ENCODE measurements at places on chromosomes 7 and 10.
A peak's percentile ranks its signal among the peaks of the same experiment; 100 is the strongest.

DNA sequence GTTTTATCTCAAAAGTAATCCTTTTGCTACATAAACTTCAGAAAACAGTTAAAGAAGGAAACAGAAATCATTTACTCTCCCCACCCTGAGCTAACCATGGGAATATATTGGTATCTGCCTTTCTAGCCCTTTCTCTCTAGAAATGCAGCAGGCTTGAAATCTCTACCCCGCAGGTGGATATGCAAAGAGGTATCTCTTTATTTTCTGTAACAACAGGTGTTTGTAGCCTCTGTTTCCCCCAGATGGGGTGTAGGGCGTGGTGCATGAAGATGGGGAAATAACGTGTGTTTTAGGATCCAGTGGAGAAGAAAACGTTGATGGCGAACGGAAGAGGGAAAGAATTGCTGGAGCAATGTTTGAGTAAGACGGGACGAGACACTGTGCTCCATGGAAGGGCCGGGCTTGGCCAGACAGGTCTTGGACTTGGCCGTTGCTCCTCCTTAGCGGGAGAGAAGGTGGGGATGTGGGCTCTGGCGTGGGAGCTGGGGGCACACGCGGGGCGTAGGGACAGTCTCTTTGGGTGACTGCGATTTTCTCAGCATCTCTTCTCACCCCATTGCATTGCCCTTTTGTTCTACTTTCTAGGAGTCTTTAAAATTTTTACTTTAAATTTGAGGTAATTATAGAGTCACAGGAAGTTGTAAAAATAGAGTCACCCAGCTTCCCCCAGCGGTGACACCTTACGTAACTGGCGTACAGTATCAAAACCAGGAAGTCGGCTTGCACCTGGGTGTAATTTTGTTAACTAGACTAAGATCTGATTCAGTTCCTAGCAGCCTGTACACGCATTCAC lies 82.9 kb downstream of the ELFN1 start:
- DNase-seq, result no peak

DNA sequence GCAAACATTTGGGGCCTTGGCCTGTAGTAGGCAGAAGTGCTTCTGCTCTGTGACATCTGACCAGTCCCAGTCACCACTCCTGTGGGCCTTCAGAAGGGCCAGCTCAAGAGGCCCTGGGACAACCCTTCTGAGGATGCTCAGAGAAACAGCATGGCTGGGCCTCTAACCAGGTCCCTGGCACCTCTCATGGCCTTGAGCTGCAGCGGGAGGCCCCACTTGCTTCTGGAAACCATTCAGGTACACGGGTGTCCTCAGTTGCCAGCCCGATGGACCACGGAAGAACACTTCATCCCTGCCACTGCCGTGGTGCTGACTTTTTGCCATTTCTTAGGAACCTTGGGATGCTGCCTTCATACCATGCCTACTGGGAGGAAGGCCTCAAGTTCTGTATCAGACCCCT lies 57.6 kb downstream of the HSPA12A start:
- DNase-seq, result no peak

DNA sequence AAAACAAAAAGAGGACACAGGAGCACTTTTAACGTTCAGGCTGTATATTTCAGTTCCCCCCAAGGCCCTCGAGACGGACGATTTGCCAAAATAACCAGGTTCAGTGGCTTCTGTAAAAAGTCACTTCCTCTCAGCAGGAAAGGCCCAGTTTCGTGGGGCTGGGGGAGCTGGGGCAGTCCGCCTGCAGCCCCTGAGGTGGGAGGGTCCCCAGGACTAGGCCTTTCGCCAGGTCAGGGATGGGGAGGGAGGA lies 28.8 kb downstream of the WDR86 start:
- DNase-seq, result no peak

DNA sequence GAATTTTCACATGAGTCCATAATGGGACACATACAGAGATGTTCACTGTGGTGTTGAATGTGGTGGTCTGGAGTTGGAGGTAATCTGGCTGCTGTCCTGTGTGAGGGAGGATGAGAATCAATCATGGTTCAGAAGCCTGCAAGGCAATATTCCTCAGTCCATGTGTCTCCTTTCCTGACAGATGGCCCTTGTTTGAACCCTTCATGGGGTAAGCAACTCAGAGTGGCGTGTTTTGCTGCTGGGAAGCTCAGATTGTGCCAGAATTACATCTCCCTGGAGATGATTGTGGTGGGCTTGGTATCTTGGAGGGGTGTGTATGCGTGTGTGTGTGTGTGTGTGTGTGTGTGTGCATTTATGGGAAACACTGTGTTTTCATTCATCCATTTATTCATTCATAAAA lies 44.5 kb upstream of the COMTD1 start:
- no peak for DNase-seq

DNA sequence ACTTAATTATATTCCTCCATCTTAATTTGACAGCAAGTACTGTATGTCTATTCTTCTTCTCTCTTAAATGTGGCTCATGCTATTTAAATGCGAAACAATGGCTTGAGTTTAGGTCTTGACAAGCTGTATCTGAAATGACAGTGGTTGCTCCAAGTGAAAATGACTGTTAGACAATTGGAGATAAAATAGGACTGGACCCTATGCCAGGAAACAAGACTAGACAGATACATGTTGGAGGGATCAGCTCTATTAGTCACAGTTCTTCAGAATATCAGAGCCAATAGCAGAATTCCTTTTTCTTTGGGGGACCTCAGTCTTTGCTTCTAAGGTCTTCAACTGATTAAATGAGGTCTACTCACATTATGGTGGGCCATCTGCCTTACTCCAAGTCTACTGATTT lies 25.8 kb downstream of the KIAA1217 start:
- no peak for DNase-seq

GRCh38 chr10:93495654-93496321 lies 624 bp upstream of the CEP55 start:
- no peak for DNase-seq

DNA sequence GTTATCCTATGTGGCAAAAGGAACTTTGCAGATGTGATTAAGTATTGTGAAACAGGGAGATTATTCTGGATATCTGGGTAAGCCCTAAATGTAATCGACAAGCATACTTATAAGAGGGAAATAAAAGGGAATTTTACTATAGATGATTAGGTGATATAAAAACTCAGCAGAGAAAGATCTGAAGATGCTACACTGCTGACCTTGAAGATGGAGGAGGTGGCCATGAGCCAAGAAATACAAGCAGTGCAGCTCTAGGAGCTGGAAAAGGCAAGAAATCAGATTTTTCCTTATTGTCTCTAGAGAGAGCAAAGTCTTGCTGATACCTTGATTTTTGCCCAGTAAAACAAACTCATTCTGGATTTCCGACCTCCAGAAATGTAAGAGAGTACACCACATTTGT lies 67.7 kb downstream of the BRAF start:
- no peak for DNase-seq

DNA sequence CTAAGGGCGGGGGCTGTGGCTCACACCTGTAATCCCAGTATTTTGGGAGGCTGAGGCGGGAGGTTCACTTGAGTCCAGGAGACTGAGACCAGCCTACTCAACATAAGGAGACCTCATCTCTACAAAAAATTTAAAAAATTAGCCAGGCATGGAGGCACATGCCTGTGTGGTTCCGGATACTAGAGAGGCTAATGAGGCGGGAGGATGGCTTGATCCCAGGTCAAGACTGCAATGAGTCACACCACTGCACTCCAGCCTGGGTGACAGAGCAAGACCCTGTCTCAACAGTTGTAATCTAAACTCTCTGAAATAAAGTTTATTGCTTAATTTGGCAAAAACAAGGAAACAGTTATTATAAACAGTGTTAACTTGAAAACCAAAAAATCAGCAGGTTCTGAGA lies 123.3 kb downstream of the USP6NL start:
- no peak for DNase-seq

DNA sequence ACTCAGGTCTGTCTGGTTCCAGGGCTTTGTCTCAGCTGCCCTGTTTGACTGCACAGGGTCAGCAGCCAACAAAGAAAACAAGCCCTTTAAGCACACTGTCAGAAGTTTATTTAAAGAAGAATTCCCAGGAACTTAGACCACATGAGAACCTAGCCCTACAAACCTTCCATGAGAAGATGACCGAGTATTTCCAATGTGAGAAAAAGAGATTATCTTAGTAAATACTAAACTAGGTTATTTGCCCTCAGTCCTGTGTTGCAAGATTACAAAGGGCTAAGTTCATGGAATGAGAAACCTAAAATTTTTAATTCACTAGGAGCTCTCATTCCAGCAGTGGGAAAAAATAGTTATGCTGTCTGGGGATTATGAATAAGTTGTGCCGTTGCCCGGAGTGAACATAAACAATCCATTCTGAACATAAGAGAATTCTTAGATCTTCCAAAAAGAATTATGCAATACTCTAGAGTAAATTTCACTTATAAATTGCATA lies 46.7 kb downstream of the NOC3L start:
- DNase-seq, result no peak

DNA sequence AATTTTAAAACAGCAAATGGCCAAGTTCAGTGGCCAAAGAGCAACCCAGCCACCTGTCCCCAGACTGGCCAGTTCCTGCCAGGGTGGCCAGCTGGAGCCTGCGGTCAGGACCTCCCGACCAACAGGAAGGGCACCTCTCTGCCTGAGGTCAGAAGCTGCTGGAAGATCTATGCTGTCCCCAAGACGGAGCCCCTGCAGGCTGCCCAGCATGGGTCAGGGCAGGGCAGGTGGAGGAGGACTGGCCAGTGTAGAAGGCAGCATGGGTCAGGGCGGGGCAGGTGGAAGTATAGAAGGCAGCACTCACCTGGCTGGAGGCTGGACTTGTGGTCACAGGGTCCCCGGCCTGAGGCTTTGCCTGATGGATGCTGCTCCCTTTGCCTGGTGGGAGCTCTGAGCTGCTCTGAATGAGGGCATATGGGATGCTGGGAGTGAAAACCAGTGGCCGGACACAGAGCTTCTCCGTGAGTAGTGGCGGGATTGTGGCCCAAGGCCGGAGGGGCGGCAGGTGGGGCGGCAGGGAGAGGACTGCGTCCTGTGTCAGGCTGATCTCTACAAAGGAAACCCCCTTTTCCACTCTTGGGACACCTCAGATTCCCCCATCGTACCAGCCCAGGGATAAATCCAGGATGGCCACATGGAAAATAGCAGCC lies 229.2 kb downstream of the TCERG1L start:
- DNase-seq, result no peak

GRCh38 chr10:126073606-126074005 lies 177.2 kb downstream of the FANK1 start:
- no peak for DNase-seq

GRCh38 chr7:67302113-67303039 lies 305.7 kb downstream of the TYW1 start:
- peak; percentile 94 for DNase-seq

- DNase-seq, result no peak
Measured at GRCh38 chr10:60430017-60430416, 40.3 kb upstream of the ANK3 start.

DNA sequence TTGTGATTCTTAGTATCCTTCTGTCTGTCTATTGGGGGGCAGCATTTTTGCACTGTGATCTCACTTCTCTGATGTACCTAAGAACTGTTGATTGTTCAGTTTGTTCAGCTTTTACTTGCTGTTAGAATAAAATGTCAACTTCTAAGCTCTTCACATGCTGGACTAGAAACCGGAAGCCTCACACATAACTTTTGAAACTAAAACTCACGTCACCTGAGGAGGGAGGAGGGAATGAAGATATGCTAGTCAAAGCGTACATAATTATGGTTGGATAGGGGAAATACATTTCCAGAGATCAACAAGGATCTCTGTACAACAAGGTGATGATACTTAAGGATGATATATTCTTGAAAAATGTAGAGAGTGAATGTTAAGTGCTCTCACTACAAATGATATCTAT lies 609.7 kb downstream of the INHBA start:
- no peak for DNase-seq

- DNase-seq, result no peak
Measured at GRCh38 chr7:143243614-143244013, 19.6 kb upstream of the GSTK1 start.

- DNase-seq, result no peak
Measured at GRCh38 chr7:99296471-99296870, 23.8 kb downstream of the MYH16 start.

GRCh38 chr7:87627634-87627994 lies 584 bp upstream of the RUNDC3B start:
- DNase-seq, result no peak

DNA sequence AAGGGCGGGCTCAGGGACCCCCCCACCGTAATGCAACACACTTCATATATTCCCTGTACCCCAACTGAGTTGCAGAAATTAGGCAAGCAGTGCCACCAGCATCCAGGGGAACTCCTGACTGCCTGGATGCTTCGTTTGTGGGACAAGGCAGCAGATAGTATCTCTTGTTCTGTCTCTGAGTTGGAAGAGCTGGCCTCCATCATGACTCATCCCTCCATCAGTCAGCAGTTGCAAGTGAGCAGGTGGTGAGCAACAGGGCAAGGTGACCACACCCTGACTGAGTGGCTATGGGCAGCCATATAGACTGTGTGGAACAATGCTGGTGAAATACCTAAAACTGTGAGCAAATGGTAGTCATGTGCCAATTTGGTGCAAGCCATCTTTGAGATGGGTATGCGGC lies 22.8 kb upstream of the ADAMTS14 start:
- no peak for DNase-seq

DNA sequence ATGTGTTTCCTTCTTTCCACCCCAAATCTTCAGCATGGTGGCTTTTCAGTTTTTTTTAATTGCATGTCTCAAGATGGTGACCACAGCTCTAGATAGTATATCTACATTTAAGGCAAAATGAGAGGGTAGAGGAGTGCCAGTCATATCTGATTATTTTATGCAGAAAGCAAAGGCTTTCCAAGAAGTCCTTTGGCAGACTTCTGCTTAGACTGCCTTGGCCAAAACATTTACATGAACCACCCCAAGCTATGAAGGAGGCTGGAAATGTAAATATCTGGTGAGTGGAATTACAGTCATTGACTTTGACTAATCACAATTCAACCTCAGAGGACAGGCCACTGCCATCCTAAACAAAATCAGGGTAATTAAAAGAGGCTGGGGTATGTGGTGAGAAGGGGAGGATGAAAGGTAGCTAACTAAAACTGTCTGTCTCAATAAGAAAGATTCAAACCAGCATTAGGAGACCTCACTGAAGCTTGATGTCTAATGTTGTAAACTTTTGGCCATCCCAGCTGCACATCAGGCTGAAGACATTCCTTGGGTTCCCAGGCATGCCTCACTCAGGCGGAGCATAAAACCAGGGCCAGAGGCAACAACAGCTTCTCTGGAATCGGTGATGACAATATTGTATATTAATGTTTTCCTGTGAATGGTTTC lies 53.4 kb downstream of the PPP1R3C start:
- no peak for DNase-seq

DNA sequence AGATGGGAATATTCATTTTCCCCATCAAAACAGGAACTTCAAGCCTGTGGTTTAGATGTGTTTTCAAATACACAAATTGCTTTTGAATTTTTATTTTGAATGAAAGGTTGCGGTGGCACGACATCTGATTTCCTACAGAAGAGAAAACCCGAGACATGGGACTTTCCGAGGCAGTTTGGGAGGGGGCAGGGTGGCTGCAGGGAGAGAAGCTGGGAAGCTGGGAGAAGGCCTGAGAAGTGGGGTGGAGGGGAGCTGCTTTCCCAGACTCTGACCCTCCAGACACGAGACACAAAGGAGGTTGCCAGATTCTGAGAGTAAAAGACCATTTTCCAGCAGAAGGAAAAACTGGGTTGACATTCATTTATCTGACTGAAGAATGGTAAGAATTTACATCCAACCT lies 19.6 kb downstream of the TMEM176A start:
- DNase-seq, result no peak

GRCh38 chr10:5611899-5612680 lies 54.3 kb downstream of the ASB13 start:
- no peak for DNase-seq

- DNase-seq, result no peak
Measured at GRCh38 chr7:28272461-28272877, 91.9 kb upstream of the JAZF1 start.

All from NCI-H1417 treated with DMSO at 0.1 percent for 48 hours (cell line).